A172 (cell line): ENCODE measurements at places on chromosomes 12 and 14.

DNA sequence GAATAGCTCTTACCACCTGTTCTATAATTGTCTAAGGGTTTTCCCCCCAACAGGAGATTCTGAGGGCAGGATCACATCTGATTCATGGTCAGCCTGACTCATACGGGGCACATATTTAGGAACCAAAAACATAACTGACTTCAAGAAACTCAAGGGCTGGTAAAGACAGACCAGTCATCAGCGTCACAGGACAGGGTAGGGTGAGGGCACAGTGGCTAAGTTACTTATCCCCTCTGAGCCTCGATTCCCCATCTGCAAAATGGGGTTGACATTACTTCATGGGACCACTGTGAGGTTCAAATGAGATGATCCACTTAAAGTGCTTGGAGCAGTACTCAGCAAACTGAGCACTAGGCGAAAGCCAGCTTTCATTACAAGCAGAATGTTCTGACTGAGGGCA lies 606 bp downstream of the CINP start:
- DNase-seq: peak; percentile 23

DNA sequence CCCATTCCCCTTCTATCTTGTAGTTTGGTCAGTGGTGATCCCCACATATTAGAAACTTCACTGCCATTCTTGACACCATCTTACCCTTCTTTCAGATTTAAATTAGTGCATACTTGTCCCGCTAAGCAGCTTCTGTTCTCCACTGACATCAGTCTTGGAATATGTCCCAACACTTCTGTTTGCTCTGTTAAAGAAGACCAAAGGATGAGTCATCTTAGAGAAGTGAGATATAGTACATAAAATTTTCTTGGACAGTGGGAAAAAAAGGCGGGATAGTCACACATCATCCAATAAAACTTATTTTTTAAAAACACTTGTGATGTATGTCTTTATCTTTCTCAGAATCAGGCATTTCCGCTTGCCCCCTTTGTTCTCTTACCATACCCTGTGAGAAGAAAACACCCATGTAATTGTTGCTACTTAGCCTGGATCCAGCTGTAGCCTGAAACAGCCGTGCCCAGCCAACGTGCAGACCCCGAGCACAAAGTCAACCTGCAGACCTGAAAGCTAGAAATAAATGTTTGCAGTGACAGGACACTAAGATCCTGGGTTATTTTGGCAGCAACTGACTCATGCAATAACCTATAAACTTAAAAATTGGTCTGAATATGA lies 100.1 kb upstream of the PDE3A start:
- peak; percentile 71 for DNase-seq

GRCh38 chr12:75692876-75693275 lies 181.5 kb upstream of the KRR1 start:
- DNase-seq: no peak

- DNase-seq: peak; percentile 58
Measured at GRCh38 chr14:92039063-92039718, 668 bp downstream of the TRIP11 start.

DNA sequence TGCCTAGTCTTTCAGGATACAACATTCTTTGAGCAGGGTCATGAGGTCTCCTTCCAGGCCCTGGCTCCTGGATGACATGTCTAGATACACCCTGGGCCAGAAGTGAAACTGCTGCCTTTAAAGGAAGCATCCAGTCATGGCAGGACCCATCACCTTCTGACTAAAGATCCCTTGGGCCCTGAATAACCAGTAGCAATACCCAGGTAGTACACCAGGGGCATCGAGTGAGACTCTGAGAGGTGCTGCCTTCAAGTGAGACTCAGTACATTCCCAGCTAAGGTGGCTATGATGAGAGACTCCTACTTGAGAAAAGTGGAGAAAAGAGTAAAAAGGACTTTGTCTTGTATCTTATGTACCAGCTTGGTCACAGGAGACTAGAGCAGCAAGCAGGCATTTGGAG lies 23.5 kb downstream of the OR6C68 start:
- DNase-seq: no peak
